ENCODE measurements at places on chromosomes 3 and 15. TPM values are rescaled to one million over a fixed set of nuclear protein-coding genes. Genes with fewer than 3 reads are reported as not detected.

The CATSPER2 gene
- total RNA-seq = 0.37 TPM

The GOLGA6L10 gene
- 0.28 TPM for total RNA-seq

The TM6SF1 gene
- total RNA-seq = 0.55 TPM

The SLC6A20 gene
- not detected for total RNA-seq

The SST gene
- total RNA-seq = not detected

The CDC25A gene
- 1.3 TPM for total RNA-seq

The BOC gene
- total RNA-seq = 8.7 TPM

The ZNF860 gene
- 0.28 TPM for total RNA-seq

The TGM5 gene
- total RNA-seq = not detected

The PGBD4 gene
- total RNA-seq = 1.8 TPM

The GADL1 gene
- not detected for total RNA-seq

The MYLK gene
- total RNA-seq = 191 TPM

The ISY1 gene
- total RNA-seq = 31.7 TPM

The CP gene
- 1.1 TPM for total RNA-seq

The ETFA gene
- 140 TPM for total RNA-seq

The LRRC2 gene
- total RNA-seq = 6.0 TPM
